ENCODE measurements at places on chromosomes 2 and 18. TPM values are rescaled to one million over a fixed set of nuclear protein-coding genes. Genes with fewer than 3 reads are reported as not detected.

Gene OTX1
- 7.0 TPM for total RNA-seq

Gene SRD5A2
- total RNA-seq = not detected

Gene ONECUT2
- 0.40 TPM for total RNA-seq

Gene PROKR1
- total RNA-seq = not detected

Gene FAM124B
- 0.60 TPM for total RNA-seq

Data from PC-9 (cell line).